ENCODE measurements at places on chromosomes 16 and 17.

DNA sequence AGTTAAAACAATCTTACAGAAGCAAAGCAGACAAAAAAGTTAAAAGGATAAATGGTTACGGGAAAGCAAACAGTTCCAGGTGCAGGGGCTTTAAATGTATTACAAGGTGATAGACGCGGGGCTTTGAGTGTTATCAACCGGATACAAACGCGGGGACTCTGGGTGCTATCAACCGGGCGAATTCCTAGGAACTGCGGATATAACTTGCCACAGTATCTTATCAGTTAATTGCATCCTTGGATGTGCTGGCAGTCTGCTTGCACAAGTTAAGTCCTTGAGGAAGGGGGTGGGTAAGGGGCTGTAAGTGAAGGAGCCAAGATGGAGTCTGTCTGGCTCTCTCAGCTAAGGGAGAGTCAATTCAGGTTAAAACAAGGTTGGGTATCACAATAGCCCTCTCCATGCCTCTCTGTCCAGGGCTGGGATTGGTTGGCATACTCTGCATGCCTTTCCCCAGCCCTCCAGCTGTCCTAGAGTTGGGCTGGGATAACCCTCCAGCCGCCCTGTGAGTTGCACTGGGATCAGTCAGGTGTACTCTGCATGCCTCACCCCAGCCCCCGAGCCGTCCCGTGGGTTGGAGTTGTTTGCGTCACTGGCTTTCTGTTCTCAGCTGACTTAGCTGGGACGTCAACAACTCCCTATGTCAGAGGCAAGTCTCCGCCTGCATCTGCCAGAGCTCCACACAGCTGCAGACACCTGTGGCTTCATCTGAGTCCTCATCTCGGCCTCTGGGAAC lies 40.9 kb downstream of the TMEM235 start:
- no peak for DNase-seq

DNA sequence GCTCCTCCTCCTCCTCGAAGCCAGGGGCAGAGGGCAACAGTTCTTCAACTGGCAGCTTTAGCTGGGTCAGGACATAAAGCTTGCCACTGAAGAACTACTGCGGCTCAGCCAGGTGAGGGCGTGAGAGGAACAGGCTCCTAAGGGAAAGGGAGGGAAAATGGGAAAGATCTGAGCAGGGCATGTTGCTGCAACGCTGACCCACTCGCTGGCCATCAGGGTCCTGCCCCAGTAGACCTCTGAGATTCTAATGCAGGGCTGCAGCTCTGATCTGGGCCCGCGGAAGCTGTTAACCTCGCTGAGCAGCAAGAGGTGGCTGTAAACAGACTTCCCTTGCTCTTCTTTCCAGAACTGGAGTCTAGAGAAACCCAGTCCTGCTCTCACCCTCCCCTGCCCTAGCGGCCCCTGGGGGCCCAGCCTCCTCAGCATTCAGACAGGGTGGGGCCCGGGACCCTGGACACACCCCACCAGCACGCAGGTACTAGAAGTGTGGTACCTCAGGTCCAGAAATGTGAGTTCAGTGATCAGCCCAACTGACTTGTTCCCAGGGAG lies 3.8 kb upstream of the TLCD2 start:
- no peak for DNase-seq

GRCh38 chr16:51289336-51289735 lies 138.3 kb upstream of the SALL1 start:
- no peak for DNase-seq

DNA sequence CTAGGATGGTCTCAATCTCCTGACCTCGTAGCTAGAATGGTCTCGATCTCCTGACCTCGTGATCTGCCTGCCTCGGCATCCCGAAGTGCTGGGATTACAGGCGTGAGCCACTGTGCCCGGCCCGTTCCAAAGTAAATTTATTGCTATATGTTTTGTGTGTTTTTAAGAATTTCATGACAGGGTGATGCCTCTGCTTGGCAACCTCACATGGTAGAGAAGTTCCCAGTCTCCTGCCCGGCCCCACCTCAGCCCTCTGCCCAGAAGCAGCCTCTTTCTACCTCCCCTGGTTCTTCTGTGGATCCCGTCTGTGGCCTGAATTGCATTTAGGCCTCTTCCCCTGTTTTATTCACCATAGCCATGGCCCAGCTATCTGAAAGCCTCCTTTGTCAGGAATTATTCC lies 55.0 kb downstream of the B9D1 start:
- DNase-seq: no peak

GRCh38 chr16:66399031-66399430 lies 28.1 kb upstream of the BEAN1 start:
- no peak for DNase-seq

DNA sequence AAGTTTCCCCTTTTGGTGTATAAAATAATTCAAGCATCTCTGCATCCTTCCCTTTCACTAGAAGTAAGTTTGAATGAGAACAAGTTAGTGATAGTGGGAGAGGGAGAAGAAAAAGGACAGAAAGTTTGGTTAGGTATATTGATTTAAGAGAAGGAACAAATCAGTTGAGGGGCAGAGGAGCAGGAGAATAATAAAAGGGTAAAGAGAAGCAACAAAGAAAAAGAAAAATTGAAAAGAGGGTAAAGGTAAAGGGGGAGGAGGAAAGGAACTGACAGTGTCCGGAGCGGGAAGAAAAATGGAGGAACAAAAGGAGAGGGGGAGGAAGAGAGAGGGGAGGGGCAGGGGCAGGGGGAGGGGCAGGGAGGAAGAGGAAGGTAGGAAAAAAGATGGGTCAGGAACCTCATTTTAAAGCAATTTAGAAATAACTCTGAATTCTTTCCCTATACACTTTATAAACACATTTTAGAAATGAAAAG lies 6.3 kb upstream of the IGF2BP1 start:
- no peak for DNase-seq

DNA sequence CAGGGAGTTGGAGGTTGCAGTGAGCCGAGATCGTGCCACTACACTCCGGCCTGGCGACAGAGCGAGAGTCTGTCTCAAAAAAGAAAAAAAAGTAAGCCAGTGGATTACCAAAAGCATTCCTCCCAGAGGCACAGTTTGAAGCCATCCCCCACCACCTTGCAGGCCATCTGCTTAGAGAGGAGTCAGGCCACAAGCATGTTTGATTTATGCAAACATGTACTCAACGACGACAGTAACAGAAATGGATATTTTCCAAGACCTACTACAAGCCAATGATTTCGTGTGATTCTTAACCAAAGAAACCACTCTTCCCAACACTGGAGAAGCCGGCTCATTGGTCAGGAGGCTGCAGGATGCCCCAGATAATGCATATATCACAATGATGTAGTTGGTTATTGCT lies 34.8 kb downstream of the MYH13 start:
- DNase-seq: no peak

DNA sequence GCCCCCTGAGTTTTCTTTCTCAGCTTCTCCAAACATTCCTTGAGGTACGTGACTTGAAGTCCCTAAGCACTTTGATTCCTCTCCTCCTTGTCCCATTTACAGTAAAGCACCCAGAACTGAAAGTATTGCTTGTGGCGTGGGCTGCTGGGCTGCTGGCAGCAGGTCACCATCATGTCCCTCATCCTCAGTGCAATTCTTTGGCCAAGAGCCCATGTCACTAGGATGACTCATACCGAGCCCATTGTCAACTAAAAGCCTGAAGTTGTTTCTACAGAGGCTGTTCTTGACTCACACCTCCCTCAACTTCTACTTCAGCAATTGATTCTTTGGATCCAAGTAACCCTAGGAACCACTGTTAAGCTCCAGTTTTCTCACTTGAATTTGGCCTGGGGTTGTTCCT lies 54.3 kb downstream of the KPNA2 start:
- DNase-seq: no peak

DNA sequence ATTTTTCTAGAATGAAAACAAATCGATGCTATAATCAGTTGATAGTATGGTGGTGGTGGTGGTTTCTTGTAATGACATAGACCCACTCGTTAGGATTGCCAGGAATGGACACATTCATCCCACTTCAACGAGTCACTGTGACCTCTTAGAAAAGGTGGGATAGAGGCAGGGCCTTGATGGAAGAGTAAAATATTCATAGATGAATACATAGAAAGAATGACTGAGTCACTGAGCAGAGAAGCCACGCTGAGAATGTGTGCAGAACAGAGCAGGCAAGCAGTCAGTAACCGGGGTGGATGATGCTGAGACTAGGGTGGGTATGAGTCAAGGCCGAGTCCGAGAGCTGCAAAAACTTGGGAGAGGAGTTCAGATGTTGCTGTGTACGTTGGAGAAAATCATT lies 129.9 kb downstream of the PITPNC1 start:
- DNase-seq: no peak

Data from cortex of kidney (tissue), 1 donor.